ENCODE measurements at places on chromosomes 16 and 17.
A peak's percentile ranks its signal among the peaks of the same experiment; 100 is the strongest.

GRCh38 chr16:5482256-5482655 lies 384.7 kb upstream of the EEF2KMT start:
- DNase-seq: no peak

- no peak for DNase-seq
Measured at GRCh38 chr16:16971042-16971441, 499.7 kb downstream of the XYLT1 start.

- DNase-seq: no peak
Measured at GRCh38 chr17:12790249-12791106, 1.2 kb downstream of the ARHGAP44 start.

- DNase-seq: no peak
Measured at GRCh38 chr17:49316258-49316570, 45.8 kb downstream of the ZNF652 start.

DNA sequence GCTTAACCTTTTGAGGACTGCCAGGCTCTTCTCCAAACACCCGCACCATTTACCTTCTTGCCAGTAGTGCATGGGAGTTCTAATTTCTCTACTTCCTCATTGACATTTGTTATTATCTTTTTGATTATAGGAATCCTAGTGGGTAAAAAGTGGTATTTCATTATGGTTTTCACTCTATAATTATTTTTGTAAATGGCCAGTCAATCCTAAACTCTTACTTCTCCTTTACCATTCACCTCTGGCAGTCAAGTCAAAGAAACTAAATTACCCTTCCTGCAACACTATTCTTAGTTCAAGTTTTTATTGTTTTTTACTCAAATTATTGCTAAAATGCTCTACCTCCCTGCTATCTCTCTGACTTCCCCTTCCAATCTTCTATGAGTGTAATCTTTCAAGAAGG lies 29.8 kb upstream of the ANKFY1 start:
- no peak for DNase-seq

DNA sequence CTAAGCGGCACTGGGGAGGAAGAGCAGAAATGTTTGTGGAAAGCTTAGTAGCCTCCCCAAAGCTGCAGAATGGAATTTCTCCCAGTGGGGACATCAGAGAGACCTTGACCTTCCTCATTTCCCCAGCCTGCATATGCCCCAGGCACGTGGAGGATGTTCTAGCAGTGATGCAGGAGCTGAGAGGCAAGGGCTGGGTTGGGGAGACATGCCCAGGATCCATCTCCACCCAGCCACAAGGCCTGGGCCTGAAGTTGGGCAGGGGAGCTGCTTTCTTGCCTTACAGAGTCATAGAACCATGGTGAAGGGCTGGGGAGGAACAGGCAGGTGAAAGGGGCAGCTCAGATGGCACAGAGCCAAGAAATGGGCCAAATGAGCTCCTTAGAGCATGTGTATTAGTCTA lies 104.0 kb downstream of the TMEM132E start:
- DNase-seq: no peak

- no peak for DNase-seq
Measured at GRCh38 chr17:13104576-13104975, 86.7 kb upstream of the ELAC2 start.

DNA sequence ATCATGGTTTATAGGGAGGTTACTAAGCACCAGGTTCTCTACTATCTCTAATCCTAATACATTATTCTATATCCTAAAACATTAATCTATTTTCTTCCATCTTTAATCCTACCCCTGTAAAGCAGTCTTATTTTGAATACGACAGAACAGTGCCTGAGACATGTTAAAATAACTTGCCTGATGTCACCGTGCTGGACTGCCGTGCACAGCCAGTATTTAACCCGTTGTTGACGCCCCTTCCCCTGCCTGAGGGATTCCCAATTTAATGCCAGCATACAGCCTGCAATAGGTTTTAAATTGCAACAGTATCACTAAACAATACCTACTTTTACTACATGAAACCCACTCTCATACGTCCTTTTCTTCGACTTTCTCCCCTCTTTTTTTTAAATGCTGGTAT lies 133.3 kb downstream of the PARN start:
- no peak for DNase-seq

GRCh38 chr17:57152967-57153528 lies 68.0 kb downstream of the AKAP1 start:
- DNase-seq: no peak

DNA sequence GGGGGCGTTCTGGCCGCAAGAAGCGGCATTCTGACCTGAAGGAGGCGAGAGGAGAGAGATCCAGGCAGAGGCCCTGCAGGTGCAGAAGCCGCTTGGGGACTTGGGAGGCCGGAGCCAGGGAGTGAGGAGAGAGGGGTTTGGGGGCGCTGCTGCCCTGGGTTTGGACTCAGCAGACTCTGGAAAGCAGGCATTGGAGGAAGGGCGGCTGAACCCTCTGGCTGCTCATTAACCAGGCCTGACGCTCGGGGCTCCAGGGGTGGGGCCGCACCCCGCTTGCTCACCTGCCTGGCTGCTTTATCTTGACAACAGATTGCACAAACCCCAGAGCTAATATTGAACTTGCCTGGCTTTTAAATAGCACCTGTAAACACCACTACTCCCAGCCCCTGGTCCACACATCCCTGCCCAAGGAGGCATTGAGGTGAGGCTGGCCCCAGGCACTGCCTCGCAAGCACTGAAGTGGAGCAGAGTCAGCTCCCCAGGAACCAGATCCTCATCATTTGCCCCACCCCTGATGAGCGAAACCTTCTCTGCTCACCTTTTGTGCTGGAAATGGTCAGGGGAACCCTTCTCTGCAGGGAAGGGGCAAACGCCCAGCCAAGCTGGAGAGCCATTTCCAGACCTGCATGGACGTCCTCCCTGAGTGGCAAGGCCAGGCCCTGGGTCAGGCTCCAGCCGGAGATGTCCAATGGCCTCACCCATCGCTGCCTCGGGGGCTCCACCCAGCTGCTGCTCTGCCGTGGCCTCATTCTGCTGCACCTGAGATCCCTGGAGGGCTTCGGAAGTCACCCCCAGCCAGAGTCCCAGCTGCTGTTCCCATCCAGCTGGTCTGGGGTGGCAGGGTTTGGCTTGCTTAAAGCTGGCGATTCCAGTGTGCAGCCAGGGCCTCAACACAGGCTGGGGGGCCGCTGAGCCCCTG lies 190.2 kb upstream of the GSE1 start:
- no peak for DNase-seq

GRCh38 chr16:6081320-6081976 lies 983.9 kb upstream of the EEF2KMT start:
- DNase-seq: peak; percentile 5

DNA sequence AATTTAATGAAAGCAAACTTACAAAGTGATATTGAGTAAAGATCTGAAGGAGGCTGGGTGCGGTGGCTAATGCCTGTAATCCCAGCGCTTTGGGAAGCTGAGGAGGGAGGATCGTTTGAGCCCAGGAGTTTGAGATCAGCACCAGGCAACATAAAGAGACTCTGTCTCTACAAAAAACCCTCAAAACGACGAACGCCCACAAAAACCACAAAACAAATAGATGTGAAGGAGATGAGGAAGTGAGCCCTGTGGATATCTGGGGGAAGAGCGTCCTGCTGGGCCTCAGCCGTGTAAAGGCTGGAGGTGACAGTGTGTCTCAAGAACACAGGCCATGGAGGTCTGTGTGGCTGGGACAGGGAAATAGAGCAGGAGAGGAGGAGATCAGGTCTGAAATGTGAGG lies 68.8 kb downstream of the ITFG1 start:
- no peak for DNase-seq

DNA sequence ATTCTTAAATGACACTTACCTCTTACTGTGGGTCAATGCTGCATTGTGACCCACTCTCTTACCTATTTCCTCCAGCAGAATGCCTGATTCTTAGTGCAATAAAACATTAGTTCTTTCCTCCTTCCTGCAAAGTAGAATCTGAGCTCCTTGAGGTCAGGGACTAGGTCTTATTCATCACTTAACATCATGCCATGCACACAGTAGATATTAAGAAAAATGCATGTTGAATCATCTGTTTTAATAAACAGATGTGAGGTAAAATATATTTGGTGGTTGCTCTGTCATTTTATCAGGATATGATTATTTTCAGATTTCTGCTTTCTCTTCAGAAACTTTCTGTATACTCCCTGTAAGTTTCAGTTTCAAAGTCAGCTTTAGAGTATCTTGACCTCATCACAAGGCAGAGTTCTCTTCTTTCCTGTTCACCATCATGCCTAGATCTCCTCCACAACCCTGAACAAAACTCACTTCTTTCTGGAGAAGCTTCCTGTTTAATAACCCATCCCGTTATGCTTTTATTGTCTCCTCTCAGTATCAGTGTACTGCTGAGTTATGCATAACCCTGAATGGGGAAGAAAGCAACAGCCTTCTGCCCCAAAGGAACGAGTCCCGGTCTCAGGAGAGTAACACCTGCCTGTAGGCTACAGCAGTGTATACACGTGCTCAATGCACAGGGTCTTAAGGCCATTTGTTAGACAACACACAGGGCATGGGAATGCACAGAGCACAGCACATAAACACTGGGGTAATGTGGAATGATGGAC lies 30.3 kb upstream of the SUPT4H1 start:
- no peak for DNase-seq

GRCh38 chr17:44967026-44967906 lies 837 bp downstream of the C1QL1 start:
- no peak for DNase-seq

GRCh38 chr17:42493319-42493718 lies 34.6 kb downstream of the ATP6V0A1 start:
- DNase-seq: no peak

DNA sequence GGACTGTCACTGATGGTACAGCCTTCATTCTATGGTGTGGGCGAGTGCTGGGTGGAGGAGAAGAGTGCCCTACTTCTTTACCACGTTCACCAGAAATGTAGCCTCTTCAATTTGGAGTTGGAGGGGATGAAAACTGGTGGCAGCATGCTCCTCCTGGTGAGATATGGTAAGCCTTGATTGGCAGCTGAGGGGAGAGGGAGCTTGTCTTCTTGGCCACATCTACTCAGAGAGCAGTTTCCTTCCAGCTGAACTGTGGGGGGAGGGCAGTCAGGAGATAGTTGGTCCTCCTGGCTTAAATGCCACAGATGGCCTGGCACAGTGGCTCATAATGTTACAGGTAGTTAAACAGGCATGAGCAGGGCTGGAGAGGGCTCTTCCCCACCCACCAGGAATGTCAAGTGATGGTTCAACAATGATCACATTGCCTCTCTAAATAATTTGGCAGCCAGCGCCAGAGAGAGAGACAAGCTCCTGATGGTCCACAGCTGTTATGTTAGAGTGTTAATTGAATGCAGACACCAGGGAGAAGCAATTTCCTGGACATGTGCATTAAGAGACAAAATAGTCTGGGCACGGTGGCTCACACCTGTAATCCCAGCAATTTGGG lies 9.0 kb upstream of the MAPK3 start:
- DNase-seq: no peak

DNA sequence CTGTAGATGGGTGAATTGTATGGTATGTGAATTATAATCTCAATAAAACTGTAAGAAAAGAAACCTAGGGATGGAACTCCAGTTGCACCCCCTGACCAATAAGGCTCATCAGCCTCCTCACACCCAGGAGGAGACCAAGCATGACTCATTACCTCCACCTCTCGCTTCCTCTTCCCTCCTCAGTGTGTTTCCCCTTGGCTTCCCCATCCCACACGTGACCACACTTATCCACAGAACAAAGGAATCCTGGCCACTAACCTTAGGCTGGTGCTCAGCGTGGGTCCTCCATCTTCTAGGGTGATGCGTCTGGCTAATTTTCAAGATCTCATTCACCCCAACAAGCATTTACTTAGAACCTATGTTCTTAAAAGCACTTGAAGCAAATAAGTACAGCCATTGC lies 36.2 kb upstream of the MAP3K14 start:
- no peak for DNase-seq

DNA sequence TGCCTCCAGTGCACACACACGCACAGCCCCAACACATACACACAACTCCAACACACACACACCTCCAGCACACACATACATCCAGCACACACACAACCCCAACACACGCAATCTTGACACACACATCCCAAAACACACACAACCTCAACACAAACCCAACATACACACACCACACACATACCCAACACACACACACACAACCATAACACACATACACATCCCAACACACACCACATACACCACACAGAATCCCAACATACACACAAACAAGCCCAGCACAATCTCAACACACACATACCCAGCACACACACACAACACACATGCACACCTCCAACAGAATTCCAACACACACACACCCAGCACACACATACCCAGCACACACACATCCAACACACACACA lies 301.1 kb downstream of the ABCC12 start:
- no peak for DNase-seq

GRCh38 chr17:6912110-6913051 lies 80.9 kb upstream of the TEKT1 start:
- DNase-seq: no peak

DNA sequence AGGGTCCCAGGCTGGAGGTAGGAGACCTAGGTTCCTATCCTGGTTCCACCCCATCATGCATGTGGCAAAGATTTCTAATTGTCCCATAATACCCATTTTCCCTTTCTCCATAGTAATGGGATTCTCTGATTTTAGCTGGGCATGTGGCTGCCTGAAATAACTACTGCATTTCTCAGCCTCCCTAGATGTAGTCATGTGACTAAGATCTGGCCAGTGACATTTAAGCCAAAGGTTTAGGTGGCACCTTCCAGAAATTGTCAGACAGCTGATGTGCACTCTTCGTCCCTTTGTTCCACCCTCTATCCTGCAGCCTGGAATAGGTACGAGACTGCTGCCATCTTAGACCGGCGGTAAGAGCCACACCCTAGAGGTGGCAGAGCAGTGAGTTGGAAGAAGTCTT lies 8.2 kb downstream of the NXPH3 start:
- no peak for DNase-seq

All from iPS DF 19.7 (cell line).